Stimulated activated CD8-positive, alpha-beta memory T cell treated with anti-CD3 and anti-CD28 coated beads, Interleukin-2, amount 100 ng/mL, for 48 hours (primary cell): ENCODE measurements at places on chromosomes 5 and 9.

DNA sequence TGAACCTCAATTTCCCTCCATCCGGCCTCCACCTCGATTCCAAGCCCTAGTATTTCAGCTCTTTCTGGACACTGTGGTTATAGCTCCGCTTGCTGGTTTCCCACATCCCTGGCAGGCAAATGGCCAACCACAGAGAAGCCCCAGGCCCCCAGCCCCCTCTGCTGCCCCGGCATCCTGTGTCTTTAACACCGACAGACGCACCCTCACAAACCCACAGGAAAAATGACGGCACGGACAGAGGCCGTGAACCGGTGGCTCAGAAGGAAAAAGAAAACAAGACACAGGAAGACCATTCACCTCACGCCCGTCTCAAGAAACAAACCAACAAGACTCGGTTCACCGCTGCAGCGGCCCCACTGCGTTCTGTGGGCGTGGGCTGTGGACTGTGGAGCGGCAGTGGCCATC is 1.5 kb upstream of the CLIC3 start:
- no peak for DNase-seq

DNA sequence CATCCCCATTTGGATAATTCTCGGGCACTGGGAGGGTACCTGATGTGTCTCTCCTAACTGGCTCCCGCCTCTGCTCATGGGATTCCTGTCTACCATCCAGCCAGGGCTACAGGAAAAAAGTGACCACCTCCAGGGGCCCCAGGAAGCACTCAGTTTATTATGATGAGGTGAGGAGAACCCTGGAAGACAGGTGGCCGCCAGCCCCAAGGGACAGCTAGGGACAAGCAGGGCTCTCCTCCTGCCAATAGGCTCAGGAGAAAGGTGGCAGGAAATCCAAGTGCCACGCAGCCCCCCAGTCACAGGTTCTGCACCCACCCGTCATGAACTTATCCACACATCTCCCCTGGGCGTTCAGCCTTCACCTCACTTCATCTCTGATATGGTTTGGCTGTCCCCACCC is 61.5 kb upstream of the ZNF354A start:
- DNase-seq: no peak

DNA sequence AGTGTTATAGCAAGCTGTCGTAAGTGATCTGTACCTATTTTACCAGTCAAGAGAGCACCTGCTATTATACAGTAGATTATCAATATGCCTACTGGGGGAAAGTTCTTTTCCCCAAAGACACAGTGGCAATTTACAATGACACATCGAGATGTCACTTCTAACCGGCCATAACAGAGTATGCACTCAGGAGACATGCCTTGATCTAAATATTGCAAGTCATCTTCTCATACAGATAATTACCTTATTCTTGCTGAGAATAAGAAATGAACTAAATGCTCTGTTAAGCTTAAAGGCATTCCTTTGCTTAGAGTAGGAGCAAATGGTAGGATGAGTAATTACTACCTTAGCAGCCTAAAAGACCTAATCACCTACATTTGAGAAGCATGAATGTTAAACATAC is 71.6 kb downstream of the PKD2L2 start:
- DNase-seq: no peak

DNA sequence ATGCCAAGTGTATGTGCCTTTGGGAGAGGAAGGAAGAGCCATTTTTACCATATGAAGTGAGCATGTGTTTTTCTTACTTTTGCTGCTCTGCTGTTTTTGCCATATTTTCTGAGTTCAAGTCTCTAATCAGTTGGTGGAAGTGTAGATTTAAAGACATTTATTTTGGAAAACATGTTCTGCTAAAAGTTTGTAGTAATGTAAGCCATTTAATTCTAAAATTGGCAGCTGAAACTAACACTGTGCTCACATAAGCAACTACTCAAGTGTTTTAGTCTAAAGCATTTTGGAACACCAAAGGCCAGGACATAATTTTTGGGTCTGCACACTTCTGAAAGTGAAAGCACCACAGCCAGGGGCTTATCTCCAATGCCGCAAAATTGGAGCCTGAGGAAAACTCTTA is 363.4 kb upstream of the ZNF608 start:
- no peak for DNase-seq

GRCh38 chr9:10566848-10567247 is 46.0 kb downstream of the PTPRD start:
- no peak for DNase-seq

GRCh38 chr9:113568081-113568435 is 104.5 kb downstream of the RGS3 start:
- DNase-seq: no peak

GRCh38 chr9:20312732-20313131 is 309.6 kb downstream of the MLLT3 start:
- no peak for DNase-seq

DNA sequence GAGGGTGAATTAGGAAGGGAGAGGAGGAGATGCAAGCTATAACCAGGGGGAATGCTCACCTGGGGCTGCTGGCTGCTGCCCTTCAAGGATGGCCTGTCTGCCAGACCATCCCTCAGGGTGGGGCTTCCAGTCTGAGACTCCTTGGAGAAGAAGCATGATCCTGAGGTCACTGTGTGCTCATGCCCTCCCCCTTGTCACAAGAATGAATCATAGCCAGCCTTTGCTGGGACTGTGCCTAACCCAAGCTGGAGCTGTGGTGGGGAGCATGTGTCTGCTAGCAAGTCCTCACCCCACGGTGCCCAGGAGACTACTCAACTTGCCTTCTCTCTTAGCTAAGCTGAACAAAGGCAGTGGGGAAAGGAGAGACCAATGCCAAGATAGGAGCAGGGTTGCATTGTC is 463.6 kb downstream of the SPOCK1 start:
- no peak for DNase-seq

DNA sequence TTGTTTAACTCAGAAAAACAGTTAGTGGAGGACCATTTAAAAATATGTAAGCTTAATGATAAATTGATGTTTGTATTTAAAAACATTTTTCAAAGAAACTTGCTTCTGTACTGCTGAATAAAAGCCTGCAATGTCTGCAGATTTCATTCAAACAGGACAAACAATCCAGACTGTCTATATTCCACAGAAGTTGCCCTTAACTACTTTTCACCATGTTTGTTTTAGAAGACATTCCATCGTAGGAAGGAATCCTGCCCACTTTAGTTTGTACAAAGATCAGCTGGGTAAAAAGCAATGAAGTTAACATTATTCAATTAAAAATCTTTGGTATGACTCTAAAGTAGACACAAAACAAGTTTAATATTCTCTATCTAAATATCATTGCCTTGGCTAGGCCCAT is 195.7 kb upstream of the CCNH start:
- no peak for DNase-seq

DNA sequence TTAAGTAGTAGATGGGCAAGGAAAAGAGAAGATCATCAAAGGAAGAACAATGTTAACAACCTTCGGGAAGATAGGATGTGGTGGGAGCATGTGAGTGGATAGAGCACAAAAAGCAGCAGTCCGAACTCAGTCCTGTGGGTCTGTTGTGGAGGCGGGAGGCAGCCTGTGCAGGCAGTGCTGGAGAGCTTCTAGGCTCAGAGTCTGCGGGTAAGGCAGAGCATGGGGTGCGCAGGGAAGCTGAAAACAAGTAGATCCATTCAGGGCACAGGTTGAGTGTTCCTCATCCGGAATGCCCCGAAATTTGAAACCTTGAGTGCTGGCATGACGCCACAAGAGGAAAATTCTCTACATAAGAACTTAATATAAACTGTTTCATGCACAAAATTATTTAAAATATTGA is 84.9 kb downstream of the PPIC start:
- DNase-seq: no peak

- DNase-seq: peak; percentile 59
Measured at GRCh38 chr9:111525056-111525977, at the start of gene ZNF483. Gene ZNF483, plus strand, starts transcription at chr9:111525179. Its CDS starts 2,217 bp downstream, at chr9:111527396.

DNA sequence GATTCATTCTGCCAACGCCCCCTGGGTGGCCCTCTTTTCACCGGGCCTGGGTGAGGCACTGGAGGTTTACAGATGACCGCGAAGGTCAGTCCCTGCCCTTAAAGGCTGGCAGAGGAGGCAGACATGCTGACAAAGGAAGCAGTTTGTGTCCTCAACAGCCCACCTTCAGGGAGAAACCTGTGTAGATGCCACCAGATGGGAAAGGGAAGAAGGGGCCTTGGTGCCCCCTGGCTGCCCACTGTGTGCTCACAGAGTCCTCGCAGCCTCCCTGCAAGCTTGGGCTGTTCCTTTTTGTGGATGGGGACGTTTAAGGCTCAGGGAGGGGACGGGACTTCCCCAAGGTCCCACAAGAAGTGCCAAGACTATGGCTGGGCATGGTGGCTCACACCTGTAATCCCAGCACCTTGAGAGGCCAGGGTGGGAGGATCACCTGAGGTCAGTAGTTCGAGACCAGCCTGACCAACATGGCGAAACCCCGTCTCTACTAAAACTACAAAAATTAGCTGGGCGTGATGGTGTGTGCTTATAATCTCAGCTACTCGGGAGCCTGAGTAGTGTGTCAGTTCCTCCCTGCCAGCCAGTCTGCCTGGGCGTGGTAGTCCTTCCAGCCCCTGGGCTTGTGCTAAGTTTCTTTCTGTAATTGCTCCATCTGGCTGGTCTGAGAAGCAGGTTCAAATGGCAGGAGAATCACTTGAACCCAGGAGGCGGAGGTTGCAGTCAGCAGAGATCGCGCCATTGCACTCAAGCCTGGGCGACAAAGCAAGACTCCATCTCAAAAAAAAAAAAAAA is 36.2 kb downstream of the NEK6 start:
- no peak for DNase-seq

DNA sequence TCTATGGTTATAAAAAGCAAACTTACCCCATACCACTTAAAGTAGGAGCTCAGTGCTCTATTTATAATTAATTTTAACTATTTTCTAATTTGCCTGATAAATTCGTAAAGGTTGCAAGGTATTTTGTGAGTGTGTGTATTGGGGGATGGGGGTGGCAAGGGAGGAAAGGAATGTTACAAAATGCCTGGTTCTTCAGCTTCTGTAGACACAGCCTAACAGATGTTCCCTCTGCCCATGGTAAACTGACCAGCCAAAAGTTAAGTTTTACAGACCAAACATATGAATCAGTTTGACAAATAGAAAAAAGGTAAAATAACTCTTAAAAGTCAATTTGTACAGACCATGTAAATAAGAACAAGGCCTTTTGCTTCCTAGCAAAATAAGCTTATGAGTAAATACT is 232.6 kb downstream of the KIAA0825 start:
- DNase-seq: no peak

DNA sequence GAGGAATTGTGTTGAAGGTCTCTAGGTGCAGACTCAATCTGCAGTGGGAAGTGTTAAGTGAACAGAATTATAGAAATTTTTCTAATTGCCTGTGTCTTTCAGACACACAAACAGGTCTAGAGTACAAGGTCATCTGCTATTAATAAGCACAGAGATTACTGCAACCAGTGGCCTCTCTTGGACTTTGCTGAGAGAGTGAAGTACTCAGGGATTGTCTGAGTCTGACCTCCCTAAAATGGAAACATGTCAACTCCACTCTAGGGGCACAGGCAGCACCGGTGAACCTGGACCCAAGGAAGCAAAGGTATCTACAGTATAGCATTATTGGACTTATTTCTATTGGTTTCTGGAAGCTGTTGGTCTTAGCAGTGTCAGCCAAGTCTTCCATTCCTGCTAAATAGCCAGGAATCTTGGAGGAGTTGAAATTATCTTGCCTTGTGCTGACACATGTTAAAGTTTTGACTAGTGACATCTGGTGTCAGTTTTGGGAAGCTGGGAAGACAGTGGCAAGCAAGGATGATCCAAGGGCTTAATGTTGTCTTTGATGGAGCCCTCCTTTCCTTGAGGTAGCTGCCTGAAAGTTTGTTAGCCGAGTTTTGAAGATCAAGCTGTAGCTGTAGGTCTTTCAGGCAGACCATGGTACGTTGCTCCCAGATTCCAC is 61.1 kb upstream of the NMUR2 start:
- no peak for DNase-seq

GRCh38 chr5:169934990-169935389 is 45.3 kb downstream of the INSYN2B start:
- DNase-seq: no peak

- no peak for DNase-seq
Measured at GRCh38 chr9:136995772-136996311, 526 bp downstream of the CLIC3 start.

GRCh38 chr5:171415115-171415730 is 4.2 kb upstream of the FGF18 start:
- DNase-seq: no peak

GRCh38 chr5:83377131-83377865 is 94.2 kb upstream of the VCAN start:
- DNase-seq: no peak

GRCh38 chr5:179870403-179870903 is 11.8 kb upstream of the MRNIP start:
- no peak for DNase-seq

DNA sequence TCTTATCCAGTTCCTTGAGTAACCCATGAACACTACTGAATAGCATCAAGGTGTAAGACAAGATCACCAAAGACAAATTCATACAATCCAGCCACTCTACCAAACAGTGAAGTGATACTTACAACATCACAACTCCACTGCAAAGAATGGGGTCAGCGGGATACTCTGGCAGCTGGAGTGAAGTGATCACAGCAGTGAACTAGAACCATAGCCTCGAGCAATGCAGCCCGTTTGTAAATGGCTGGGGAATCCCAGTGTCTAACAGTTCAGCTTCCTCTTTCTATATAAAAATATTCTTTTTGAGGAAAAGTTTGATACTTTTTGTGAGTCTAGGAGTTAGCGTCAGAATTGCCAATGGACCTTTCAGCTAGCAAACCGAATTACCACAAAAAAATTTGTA is 515.2 kb downstream of the ZNF608 start:
- DNase-seq: no peak

- DNase-seq: no peak
Measured at GRCh38 chr5:6373081-6373846, 5.1 kb downstream of the MED10 start.

DNA sequence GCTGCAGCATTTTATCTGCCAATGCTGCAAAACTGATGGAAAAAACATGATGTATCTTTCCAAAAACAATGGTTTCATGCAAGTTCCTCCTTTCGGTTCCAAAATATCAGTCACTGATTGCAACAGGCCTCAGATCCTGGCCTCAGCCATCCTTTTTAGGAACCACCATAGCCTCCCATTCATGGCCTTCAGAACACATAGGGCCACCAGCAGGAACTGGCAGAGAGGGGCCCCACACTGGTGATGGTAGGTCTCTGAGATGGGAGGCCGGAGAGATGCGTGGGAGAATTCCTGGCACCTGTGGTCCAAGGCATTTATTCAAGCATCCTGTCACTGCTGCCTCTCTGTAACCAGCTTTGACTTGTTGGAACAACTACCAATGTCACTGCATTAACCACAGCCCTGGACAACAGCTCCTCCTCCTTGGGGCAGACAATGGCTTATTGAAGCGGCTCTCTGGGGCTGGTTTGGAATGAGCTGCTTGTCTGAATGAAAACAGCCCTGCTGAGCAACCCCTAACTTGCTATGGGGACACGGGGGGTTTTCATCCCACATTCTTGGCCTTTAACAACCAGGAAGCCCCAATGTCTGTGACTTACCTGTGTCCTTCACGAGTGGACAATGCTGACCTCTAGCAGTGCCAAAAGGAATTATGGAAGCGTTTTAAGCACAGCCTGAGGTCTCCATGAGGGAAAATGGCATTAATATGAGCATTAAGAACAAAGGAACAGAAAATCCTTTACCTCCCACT is 108.1 kb downstream of the LHFPL2 start:
- DNase-seq: no peak
